ENCODE measurements at places on chromosomes 11 and 22.

DNA sequence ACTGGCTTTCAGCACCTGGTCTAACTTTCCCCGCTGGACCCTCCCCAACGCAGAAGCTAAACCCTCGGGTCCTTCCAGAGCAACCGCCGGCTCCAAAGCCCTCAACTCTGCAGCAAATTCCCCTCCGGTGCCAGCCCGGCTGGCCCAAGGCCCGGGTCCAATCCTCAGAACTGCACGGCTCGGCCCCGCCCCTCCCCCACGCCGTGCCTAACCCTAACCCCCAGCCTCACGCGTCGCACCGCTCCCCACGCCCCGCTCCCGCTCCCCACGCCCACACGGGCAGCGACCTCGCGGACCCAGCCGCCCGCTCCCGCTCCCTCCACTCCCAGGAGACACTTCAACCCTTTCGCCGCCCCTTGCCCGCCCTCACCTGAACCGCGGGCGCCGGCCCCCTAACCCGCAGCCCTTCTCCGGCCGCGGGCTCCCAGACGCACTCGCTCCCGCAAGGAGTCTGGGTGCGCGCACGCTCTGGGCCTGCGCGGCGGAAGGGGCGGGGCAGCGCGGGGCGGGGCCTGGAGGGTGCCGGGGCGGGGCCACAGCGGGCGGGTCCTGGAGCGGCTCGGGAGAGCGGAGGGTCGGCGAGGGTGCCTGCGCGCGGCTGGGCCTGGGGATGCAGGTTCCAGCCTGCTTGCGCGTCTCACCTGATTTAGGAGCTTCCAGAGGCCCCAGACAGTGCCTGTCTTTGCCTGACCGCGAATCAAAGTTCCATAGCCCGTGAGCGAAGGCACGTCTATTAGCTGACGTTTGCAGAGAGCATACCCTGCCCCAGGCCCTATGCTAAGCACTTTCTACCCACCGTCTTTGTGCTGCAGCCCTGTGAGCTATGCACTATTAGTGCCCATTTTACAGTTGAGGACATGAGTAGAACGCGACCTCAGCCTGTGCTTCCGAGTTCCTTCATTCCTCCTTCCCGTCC, at the start of gene NFRKB:
Gene NFRKB (minus strand): TSS at position 453 of the 916 bp plus-strand sequence. CDS start 2,729 bp downstream, outside the sequence.
- peak; percentile 42 for DNase-seq

GRCh38 chr11:118106789-118107335, 20.1 kb upstream of the SMIM35 start:
- no peak for DNase-seq

DNA sequence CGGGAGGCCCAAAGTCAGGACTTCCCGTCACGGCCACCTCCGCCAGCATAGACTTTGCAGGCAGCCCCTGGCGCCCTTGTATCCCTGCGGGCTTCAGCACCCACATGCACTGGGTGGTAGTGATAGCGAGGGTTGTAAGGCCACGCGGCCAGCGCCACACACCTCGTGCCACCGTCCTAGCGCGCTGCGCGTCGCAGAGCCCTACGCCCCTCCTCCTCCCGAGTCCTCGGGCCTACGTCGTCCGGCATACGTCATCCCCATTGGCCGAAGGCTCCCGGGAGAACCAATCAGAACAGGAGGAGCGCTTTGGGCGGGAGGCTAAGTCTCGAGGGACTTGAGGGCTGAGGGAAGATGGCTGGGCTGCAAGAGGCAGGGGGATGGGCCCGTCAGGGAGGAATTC, 1.3 kb upstream of the BTBD18 start:
- no peak for DNase-seq

GRCh38 chr22:23291806-23292452, 111.6 kb downstream of the BCR start:
- DNase-seq, result no peak

DNA sequence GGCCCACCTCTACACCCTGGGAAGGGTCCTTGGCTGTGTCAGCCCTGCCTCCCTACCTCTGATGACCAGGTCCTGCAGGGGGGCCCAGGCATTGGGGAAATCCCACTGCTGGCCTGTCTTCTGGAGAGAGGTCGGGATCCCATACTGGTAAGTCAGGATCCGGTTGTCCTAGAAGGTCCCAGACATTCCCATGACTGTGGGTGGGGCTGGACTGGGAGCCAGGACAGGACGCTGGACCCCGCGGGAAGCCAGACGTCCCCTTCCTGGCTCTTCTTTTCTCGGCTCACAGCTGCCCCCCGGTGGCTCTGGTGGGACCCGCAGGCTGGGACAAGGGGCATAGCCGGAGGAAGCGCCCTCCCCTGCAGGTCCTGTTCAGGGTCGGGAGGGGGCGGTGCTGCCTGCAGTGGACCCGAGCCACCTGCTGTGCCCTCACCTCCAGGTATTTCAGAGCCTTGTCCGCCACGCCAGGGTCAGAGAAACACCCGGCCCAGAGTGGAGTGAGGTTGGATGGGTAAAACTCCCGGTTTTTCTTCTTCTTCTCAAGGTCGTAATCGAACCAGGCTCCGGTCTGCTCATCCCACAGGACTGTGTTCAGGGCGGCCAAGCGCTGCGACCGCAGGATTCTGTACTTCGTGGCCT, 20.0 kb downstream of the TREH start:
- peak; percentile 42 for DNase-seq

- DNase-seq, result no peak
Measured at GRCh38 chr11:69131644-69132300, 24.0 kb upstream of the SMIM38 start.

GRCh38 chr11:59560290-59560701, 49.0 kb downstream of the OR4D9 start:
- peak; percentile 39 for DNase-seq
